ENCODE measurements at places on chromosomes 7 and 10.

GRCh38 chr7:81600608-81601007 lies 169.2 kb downstream of the HGF start:
- no peak for DNase-seq

DNA sequence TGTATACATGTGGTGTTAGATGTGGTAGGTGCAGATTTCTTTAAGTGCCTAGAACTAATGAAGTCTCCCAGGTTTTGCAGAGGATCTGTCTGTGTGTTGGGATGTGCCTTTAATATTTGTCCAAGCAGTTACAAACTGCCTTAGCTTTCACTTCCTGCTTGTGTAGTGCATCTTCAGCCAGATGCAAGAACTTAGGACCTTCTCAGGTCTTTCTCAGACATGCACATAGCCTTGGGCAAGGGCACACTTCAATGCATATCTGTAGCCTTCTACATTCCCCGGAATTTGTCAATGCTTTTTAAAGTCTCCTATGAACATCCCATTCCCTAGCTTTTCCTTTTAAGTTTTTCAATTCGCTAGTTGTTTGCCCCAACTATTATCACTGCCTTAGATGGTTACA lies 47.2 kb upstream of the SLC39A12 start:
- DNase-seq, result no peak

- DNase-seq, result no peak
Measured at GRCh38 chr7:46859963-46860475, 721.9 kb downstream of the TNS3 start.

DNA sequence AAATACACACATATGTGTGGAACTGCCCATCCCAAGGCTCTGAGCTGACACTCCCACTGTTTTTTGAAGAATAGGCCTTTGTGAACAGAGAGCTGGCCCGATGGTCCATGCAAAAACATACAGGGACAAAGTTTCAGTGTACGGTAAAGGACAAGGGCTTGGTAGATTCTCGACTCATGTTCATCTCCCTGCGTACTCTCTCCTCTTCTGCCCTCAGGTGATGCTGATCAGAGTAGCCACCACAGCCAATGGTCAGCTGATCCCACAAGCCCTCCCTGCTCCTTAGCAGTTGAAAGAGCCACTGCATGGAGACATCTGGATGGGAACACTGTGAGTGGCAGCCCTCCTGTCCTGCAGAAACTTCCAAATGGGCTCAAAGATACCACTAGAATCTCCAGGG lies 23.1 kb upstream of the C10orf71 start:
- no peak for DNase-seq

DNA sequence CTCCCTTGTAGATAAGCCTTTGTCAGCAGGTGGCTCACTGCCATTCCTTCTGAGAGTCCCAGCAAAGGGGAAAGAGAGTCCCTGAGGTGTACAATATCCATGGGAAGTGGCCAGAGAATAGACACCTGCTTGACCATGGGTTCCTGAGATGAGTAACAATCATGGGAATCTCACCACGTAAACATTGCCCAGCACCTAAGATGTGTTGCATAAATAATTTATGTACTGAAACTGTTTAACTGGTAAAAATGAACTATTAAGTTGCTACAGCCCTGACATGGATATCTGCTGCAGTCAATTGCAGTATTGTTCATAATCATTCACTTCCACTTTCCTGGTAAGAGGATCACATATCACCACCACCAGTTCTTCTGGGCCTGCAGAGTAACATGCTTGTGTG lies 123.8 kb upstream of the INHBA start:
- DNase-seq, result no peak

- no peak for DNase-seq
Measured at GRCh38 chr10:130029209-130029608, 65.1 kb upstream of the EBF3 start.

DNA sequence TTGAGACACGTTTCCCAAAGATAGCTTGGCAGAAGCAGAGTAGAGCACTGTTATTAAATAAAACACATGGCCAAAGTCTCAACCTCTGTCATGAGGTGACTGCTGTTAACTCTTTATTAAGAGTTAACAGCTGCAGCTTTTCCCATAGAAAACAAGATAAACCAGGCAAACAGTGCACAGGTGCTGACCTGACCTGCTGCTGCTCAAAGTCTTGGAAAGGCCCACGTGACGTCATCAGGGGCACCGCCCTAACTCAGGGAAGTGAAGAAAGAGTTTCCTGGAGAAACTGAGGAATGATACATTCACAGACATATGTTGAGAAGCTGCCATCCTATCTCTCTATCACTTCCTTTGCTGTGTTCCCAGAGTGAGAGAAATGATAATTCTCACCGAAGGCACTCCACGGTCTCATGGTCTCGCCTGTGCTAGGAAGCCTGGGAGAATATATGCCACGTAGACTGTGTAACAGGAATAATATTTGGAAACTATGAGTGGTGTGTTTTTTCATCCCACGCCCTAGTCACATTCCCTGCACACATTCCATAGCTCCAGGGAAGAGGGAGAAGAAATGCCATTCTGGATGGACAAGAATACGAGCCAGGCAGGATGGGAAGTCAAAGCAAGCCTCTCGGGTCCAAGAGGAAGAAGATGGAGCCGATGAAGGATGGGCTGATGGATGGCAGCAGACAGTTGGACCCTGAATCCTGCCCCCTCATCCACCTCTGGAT lies 146.2 kb upstream of the NFE2L3 start:
- no peak for DNase-seq

DNA sequence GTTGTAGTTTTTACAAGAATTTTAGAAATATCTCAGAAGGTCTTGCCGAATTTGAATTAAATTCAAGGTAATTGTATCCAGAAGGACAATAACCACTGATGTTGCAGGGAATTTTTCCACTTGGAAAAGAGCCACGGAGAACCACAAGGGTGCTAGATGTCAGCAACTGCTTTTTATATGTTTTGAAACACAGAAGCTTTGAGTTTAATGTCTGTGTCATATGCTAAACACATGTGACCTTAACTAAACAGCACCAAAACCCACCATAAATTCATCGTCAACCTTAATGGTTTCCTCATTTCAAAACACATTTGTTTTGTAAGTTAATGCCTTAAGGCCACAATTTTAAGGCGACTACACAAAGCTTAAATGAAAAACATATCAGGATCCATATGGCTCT lies 106.9 kb downstream of the COL28A1 start:
- no peak for DNase-seq

DNA sequence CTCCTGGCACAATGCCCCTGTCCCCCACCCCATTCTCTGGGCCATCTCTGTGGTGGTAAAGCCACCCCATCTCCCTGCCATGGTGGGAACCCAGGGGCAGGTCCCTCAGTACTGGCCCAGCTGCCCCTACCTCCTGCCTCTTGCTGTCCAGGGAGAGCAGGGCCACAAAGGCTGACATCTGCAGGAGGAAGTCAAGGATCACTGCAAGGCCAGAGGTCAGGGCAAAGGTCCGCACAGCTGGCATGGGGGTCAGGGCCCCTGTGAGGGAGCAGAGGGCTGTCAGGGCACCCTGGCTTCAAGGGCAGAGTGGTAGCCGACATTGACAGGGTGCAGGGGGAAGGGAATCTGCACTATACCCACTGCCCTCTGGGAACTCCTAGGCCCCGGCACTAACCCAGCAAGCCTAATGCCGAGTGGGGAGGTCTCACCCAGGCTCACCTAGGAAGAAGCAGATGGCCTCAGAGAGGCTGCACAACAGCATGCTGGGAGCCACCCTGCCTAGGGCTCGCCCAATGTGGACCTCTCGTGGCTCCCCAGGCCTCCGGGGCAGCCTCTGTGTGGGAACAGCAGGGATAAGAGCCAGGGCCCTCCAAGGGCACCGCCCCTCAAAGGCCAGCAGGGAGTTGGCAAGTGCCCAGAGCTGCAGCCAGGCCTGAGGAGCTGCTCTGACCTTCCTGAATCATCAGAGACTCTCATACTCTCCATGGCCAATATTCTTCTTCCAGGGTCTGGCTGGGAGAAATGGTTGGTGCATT lies 7.7 kb downstream of the NPC1L1 start:
- DNase-seq, result no peak

DNA sequence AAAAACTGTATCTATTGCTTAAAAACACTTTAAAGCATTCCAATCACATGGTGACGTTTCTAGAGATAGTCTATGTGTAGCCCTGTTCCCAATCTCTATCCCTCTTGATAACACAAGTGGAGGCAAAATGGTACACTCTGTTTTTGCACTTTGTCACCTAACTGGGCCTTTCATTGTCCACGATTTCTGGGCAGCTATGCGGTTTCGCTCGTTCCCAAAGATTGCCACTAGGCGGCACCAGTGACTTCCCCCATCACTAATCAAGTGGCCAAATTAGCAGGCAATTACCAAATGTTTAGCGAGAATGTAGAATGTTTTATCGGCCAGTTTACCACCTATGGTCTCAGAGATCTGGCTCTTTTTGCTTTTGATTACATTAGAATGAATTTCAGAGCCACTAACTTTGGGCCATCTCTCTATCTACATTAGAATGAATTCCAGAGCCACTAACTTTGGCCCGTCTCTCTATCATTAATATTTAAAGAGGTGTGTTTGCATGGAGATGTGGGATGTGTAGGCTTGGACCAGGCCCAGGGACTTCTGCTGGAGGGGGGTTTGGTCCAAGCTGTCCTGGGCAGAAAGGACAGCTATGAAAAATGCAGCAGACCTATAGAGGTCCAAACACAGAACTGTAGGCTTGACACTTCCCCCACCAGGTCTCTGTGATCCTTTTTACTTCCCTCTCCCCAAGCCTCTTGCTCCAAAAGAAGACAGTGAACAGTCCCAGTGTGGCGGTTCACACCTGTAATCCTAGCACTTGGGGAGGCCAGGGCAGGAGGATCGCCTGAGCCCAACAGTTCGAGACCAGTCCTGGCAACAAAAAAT lies 90.1 kb downstream of the EPC1 start:
- peak; percentile 43 for DNase-seq

GRCh38 chr7:43479543-43479942 lies 103.4 kb upstream of the STK17A start:
- no peak for DNase-seq

DNA sequence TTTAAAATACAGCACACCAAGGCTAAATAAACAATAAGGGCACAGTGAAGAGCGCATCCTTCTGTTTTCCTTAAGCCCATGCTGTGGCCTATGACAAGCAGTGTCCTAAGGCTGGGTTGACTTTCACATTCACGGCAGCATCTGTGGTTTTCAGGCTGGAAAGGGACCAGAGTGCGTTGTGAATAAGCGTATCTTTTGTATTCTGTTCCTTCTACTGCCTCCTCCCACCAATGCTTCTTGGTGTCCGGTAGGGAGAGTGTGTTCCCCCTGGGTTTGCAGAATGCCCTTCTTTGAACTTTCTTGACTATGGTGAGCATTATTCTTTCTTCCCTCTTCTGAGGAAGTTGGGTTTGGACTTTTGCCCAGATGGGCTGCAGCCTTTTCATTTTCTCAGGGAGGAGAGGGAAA lies 73.6 kb downstream of the ABCA13 start:
- no peak for DNase-seq

GRCh38 chr7:90580051-90580450 lies 16.1 kb upstream of the CDK14 start:
- DNase-seq, result no peak

DNA sequence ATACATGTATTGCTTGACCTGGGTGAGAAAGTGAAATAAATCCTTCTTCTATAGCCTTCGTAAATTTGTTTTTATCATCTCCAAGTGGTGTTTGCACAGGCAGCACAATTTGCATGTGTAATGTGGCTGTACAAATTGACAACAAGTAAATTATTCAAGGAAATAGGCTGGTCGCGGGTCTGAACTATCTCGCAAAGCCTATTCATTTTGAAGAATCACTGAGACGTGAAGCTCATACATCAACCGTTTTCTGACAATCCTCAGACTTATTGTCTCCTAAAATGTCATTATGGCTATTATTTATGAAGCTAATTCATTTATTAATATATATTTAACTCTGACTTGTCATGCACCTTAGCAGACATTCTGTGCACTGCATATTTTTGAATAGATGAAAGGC lies 16.2 kb upstream of the FAM204A start:
- DNase-seq, result no peak

- DNase-seq, result no peak
Measured at GRCh38 chr10:25808372-25808771, 125.7 kb upstream of the MYO3A start.

- DNase-seq, result no peak
Measured at GRCh38 chr10:124520558-124521428, 59.2 kb downstream of the LHPP start.

- no peak for DNase-seq
Measured at GRCh38 chr10:10942441-10942840, 75.2 kb upstream of the CELF2 start.

DNA sequence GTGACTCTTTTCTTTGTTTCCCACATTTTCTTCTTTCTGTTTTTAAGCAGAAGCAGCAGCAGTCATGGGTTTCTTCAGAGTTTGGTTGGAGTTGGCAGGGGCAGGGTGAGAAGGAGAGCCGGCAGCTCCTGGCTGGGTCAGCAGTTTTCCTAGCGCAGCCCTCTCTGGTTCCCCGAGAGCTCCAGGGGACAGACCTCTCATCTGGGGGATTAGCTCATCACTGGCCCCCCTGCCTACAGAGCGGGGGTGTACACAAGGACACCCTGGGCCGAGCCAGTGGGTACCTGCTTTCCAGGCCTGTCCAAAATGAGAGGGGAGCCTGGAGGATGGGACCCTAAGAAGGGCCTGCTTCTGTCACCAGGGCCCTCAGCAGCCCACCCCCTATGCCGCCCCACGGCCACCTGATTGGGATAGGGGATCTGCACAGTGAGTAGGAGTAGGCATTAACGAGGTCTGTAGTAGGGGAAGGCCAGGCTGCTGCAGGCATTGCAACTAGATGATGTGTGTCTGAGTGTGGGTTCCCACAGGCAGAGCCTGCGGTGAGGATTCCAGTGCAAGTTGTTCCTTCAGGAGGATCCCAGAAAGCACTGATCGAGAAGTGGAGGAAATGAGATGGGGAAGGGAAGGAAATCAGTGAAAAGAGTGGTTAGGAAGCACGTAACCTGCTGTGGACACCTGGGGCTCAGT lies 122.9 kb upstream of the PPIF start:
- DNase-seq, result no peak

DNA sequence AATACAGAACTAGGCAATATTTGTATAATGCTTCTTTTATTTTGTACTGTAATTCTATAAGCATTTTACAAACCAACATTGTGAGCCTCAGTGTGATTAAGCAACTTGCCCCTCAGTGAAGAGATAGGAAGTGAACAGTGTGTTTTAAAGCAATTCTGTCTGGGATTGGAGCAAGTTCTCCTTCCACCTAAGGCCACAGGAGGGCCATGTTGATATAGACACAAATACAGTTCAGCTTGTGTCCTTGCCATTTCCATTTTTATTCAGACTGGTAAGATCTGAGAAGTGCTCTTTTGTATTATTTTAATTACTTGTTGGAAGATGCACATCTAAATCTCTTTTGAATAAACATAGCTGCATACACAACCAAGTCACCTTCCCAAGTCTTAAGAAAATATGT lies 416.3 kb upstream of the COBL start:
- DNase-seq, result no peak

DNA sequence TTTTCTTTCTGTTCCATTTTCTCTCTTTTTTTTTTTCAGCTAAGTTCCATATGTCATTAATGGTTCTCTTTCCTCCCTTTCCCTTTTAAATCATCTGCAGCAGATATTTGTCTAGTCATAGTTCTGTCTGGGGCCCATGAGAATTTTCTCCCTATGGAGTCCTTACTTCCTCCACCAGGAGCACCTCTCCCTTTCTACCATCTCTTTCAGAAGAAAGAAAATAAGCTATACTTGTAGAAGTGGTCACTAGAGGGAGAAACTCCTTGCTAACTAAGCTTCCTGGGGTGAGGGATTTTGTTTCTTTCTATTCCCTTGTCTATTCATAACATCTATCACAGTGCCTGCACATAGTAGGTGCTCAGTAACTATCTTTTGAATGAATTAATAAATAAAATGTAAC lies 230.2 kb upstream of the HPS1 start:
- DNase-seq, result no peak
